ENCODE measurements at places on chromosomes 5 and 9.
A peak's percentile ranks its signal among the peaks of the same experiment; 100 is the strongest.

GRCh38 chr5:3392306-3392939, 203.2 kb upstream of the IRX1 start:
- DNase-seq: no peak

DNA sequence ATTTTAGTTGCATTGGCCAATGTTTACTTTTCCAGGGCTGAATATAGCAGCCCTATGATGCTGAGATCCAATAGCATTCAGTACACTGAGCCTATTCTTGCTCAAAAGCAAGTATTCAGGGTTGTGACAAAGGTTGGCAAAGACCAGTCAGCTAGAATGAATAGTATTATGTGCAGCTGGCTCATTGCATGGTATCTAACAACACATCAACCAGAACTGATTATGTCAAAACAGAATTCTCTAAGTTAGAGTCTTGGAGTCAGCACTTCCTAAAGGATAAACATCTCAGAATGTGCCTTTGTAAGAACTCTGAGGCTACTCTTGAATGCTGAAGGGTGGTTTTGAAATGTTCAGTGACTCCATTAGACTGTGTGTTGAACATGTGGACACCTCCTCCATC, 774.5 kb upstream of the RGMB start:
- peak; percentile 32 for DNase-seq

GRCh38 chr5:124045412-124045811, 533.4 kb downstream of the CSNK1G3 start:
- no peak for DNase-seq

DNA sequence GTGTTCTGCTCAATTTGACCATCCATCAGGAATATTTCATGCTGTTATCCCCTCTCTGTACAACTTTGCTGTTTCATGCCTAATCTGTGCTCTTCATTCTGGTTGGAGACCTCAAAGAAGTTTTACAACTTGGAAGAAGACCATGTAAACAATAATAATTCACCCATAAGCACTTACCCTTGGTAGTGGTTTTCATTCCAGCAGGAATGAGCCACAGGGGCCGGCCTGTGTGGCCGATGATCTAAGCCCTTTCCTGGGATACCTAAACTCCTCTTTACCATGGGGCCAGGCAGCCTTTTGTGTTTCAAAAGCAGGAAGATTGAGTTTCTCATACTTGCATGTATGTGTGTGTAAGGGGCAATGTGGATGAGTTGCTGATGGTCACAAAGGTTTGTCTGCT, 165.0 kb downstream of the FGF1 start:
- no peak for DNase-seq

DNA sequence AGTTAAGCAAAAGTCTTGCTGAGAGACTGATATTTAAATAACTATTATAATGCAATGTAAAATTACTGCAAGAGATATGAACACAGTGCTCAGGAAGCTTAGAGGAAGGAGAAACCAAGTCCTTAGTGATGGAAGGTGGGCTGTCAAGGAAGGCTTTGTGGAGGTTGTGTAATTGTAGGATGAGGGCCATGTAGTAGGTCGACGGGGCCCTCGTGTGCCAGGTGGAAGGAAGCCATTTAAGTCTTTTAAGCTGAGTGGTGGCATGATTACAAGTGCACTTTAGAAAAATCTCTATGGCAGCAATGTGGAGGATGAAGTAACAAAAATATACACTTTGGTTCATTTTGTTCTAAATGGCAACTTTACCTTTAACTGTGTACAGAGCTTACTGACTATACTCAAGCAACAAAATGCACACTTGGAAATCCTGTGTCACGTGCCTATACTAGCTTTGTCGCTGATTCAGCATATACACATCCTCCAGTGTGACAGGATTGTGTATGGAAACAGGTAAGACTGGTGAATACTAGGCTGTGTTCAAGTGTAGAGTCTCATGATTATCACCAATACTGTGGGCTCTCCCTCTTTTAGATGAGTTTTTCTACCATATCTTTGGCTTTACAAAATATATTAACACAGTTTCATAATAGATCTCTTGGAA, 78.6 kb downstream of the TMC1 start:
- DNase-seq: no peak

GRCh38 chr5:10747678-10748622, 13.1 kb downstream of the DAP start:
- no peak for DNase-seq

DNA sequence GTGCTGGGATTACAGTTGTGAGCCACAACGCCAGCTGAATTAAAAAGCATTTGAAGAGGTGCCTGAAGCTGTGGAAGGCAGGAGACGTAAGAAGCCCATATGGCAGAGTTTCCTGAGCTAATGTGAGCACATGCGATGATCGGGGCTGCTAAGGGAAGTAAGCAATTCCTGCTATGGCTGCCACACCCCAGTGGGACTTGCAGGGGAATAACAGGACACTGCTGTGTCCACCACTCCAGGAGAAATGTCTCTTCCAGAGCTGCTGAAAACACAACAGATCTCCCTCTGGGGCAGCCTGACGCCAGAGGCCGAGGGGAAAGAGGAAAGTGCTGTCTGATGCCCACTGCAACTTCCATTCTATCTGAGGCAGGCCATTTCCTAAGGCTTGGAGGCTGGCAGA, 46.2 kb upstream of the ANKRD55 start:
- no peak for DNase-seq

GRCh38 chr9:93974151-93974550, 19.0 kb upstream of the BARX1 start:
- no peak for DNase-seq

GRCh38 chr5:103260951-103261350, 2.4 kb downstream of the MACIR start:
- no peak for DNase-seq

DNA sequence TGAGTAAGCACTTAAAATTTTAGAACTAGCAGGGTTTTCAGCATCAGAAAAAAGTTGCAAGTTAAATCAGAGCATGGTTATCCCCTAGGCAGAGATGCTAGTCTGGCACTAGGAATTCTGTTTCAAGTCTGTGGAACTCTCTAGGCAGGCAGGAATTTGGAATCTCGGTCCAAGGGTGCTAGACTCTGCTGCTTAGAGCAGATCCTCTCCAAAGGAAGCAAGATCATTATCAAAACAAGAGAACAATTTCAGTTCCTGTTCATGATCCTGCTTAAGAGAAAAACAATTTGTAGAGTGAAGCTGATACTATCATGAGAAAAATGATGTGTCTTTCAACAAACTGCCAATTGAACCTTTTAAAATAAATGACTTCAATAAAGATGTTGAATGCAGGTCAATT, 420.7 kb downstream of the KIF4B start:
- DNase-seq: no peak

DNA sequence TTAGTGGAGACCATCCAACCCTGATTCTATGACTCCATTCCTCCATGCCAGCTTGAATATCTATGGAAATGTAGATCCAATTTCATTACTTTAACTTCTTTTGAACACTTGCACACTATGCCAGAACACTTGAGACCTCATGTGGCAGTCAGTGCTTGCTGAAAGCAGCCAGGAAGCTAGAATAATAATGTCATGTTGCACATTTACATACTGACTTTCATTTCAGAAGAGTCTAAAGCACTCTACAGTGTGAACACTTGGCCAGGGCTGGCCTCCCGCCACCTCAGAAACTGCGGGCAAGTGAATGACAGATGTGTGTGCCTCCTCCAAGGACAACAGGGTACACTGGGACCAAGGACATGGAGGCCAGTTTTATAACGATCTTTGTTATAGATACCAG, 97.3 kb downstream of the SLF1 start:
- no peak for DNase-seq

- DNase-seq: no peak
Measured at GRCh38 chr5:157598350-157598936, 22.9 kb upstream of the ADAM19 start.

GRCh38 chr5:65305913-65306312, 175.8 kb downstream of the ADAMTS6 start:
- no peak for DNase-seq

GRCh38 chr5:120954255-120954654, 490.2 kb downstream of the PRR16 start:
- DNase-seq: no peak

DNA sequence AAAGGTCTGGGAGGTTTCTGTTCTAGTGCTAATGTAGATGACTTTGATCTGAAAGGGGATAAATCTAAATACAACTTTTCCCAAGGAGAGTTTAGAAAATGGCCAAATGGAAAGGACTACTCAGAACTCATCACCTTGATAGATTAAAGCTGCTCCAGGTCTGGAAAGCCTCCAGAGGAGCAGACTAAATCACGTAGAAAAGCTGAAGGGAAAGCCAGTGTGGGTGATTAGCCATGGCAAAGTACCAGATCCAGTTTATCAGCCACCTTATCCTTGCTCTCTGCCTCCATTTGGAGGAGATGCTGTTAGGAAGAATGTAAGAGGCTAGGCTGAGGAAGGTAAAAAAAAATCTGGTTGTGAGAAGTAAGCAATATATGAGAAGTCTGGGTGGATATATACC, 120.7 kb upstream of the RAI14 start:
- no peak for DNase-seq

GRCh38 chr5:83179966-83180365, 102.6 kb downstream of the XRCC4 start:
- no peak for DNase-seq

- no peak for DNase-seq
Measured at GRCh38 chr5:55604611-55605067, 69.9 kb upstream of the PLPP1 start.

- DNase-seq: no peak
Measured at GRCh38 chr5:138760448-138761110, 7.4 kb downstream of the CTNNA1 start.

GRCh38 chr5:61431923-61432620, 100.0 kb downstream of the ZSWIM6 start:
- no peak for DNase-seq

GRCh38 chr9:111953444-111953843, 56.8 kb downstream of the UGCG start:
- DNase-seq: no peak

GRCh38 chr5:33316773-33317172, 124.0 kb upstream of the TARS1 start:
- no peak for DNase-seq

DNA sequence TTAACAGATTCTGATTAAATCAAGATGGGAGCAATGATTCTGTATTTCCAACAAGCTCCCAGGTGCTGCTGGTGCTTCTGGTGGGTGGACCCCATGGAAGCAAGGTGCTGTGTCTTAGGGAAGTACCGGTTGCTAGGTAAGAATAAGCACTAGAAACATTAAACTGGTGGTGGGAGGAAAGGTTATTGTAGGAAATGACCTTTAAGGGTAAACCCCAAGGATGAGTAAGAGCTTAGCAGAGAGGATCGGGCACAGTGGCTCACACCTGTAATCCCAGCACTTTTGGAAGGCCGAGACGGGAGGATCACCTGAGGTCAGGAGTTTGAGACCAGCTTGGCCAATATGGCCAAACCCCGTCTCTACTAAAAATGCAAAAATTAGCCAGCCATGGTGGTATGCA, 16.2 kb upstream of the CREBRF start:
- no peak for DNase-seq

- DNase-seq: no peak
Measured at GRCh38 chr5:104372796-104373195, 810.2 kb upstream of the NUDT12 start.

- no peak for DNase-seq
Measured at GRCh38 chr5:168136340-168136739, 155.1 kb upstream of the WWC1 start.

GRCh38 chr5:919356-920000, 26.8 kb downstream of the TRIP13 start:
- DNase-seq: no peak

GRCh38 chr9:86322973-86323644, 31.1 kb downstream of the TUT7 start:
- no peak for DNase-seq

DNA sequence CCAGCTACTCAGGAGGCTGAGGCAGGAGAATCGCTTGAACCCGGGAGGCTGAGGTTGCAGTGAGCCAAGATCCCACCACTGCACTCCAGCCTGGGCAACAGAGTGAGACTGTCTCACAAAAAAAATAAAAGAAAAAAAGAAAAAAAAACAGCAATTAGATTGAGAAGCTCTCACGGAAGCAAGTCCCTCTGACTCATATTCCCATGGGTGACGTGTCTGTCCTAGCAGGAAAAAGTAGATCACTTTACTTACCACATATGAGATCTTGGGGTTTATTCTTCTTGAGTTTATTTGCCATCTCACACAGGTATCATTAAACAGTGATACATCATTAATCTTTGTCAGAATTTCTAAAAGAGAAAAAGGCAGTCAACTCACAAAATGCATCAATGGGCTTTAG, 62.6 kb downstream of the SUSD1 start:
- no peak for DNase-seq

DNA sequence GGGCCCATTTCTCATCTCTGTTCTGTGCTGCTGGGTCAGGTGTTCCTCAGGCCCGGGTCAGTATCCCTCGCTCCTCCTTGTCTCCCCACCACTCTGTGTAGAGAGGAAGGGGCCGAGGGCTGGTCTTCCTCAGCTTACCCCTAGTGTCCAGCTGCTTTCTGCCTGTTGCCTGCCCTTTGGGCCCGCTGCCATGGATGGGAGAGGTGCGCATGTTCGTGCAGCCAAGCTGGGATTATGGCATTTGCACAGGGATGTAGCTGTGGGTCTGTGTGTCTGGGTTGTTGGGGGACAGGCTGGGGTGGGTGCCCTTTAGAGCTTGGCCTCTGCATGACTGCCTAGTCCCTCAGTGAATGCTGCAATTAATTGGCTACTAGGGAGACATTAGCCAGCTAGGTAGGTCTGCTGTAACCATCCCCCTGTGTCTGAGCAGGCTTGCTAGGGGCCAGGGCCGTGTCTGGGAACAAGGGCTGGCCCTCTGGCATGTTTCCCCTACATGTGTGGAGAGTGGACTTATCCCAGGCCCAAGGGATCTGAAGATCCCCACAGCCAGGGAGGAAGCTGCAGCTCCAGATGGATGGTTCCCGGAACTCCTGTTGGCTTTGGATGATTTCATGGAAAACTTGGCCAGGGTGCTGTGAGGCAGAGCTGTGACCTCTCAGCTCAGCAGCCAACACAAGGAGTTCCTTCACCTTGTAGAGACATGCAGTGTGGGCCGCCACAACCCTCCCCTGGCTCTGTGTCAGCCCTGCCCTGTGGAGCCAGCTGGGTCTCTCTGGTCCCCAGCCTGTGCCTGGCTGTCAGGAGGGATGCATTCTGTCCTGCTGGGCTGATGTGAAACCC, 161.9 kb downstream of the MACROH2A1 start:
- peak; percentile 22 for DNase-seq

DNA sequence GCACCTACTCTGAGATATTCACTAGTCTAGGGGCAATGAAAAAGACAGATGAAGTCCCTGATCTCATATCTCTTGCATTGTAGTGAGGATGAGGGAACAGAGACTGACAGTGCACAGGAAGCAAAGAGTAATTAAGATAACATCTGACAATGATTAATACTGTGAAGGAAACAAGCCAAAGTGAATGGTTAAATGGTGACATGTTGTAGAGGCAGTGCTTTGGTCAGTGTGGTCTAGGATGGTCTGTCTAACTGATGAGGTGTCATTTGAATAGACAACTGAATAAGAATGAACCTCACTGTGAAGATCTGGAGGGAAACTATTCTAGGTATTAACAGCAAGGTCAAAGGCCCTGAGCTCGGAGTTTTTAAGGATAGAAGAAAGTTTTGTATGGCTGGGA, 333.3 kb upstream of the GRIA1 start:
- no peak for DNase-seq
